ENCODE measurements at places on chromosomes 4 and X.

GRCh38 chrX:8010105-8010504 lies 82.9 kb upstream of the PNPLA4 start:
- no peaks in the 10 kb centered on the region for H3K36me3 ChIP-seq
- H3K27ac ChIP-seq: no peak overlapping the region
- H3K4me3 ChIP-seq: no peak overlapping the region
- DNase-seq: no peak
- no peaks in the 10 kb centered on the region for H3K27me3 ChIP-seq

GRCh38 chr4:19437008-19437407 lies 814.7 kb upstream of the SLIT2 start:
- H3K36me3 ChIP-seq: no peaks in the 10 kb centered on the region
- H3K4me3 ChIP-seq: no peak overlapping the region
- H3K4me1 ChIP-seq: no peaks in the 10 kb centered on the region
- no peak overlapping the region for H3K27ac ChIP-seq

- no peak overlapping the region for H3K4me3 ChIP-seq
- no peaks in the 10 kb centered on the region for H3K4me1 ChIP-seq
- H3K27me3 ChIP-seq: no peaks in the 10 kb centered on the region
- no peak for DNase-seq
- H3K27ac ChIP-seq: no peak overlapping the region
These were observed 205.0 kb upstream of the PDE5A start for GRCh38 chr4:119833611-119834010.

GRCh38 chr4:55670695-55671094 lies 34.6 kb upstream of the NMU start:
- no peak for DNase-seq
- H3K4me1 ChIP-seq: no peaks in the 10 kb centered on the region
- peaks cover 6% of the 10 kb centered on the region for H3K27me3 ChIP-seq
- no peak overlapping the region for H3K27ac ChIP-seq
- H3K36me3 ChIP-seq: no peaks in the 10 kb centered on the region

GRCh38 chrX:153638436-153639176 lies 8.4 kb upstream of the DUSP9 start:
- H3K36me3 ChIP-seq: no peaks in the 10 kb centered on the region
- peaks cover 3% of the 10 kb centered on the region for H3K4me1 ChIP-seq
- DNase-seq: no peak

DNA sequence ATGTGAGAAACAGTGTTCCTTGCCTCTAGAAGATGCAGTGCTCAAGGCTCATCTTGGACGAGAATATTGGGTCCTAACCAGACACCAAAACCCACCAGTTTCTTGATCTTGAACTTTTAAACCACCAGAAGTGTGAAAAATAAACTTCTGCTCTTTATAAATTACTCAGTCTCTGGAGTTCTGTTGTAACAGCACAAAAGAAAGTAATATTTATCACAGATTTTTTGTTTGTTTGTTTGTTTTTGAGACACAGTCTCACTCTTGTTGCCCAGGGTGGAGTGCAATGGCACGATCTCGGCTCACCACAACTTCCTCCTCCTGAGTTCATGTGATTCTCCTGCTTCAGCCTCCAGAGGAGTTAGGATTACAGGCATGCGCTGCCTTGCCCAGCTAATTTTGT lies 371.1 kb upstream of the NDST4 start:
- H3K4me3 ChIP-seq: no peak overlapping the region
- no peak overlapping the region for H3K27ac ChIP-seq
- no peaks in the 10 kb centered on the region for H3K27me3 ChIP-seq
- no peaks in the 10 kb centered on the region for H3K4me1 ChIP-seq
- DNase-seq: no peak

DNA sequence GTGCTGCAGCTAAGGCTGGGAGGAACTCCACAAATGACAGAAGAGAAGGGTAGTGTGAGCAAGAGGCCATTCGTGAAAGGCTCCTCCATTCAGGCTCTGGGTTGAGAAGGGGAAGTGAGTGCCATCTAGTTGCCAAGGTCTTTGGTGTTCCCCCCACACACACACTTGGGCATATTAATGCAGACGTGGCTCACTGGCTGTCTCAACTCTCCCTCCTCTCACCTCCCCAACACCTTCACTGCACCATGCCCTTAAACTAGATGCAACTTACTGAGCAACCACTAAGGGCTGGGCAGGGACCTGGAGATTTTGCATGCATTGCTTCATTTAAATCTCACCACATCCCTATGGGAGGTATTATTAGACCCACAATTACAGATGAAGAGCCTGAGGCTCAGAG lies 8.7 kb downstream of the CLRN2 start:
- no peaks in the 10 kb centered on the region for H3K36me3 ChIP-seq
- H3K27me3 ChIP-seq: peaks cover 15% of the 10 kb centered on the region
- H3K27ac ChIP-seq: no peak overlapping the region
- DNase-seq: no peak
- H3K4me1 ChIP-seq: no peaks in the 10 kb centered on the region
- H3K4me3 ChIP-seq: no peak overlapping the region

GRCh38 chr4:76748649-76749048 lies 149.3 kb downstream of the SOWAHB start:
- no peaks in the 10 kb centered on the region for H3K36me3 ChIP-seq
- peaks cover 27% of the 10 kb centered on the region for H3K4me1 ChIP-seq
- DNase-seq: no peak
- H3K4me3 ChIP-seq: no peak overlapping the region
- no peaks in the 10 kb centered on the region for H3K27me3 ChIP-seq
- H3K27ac ChIP-seq: no peak overlapping the region

DNA sequence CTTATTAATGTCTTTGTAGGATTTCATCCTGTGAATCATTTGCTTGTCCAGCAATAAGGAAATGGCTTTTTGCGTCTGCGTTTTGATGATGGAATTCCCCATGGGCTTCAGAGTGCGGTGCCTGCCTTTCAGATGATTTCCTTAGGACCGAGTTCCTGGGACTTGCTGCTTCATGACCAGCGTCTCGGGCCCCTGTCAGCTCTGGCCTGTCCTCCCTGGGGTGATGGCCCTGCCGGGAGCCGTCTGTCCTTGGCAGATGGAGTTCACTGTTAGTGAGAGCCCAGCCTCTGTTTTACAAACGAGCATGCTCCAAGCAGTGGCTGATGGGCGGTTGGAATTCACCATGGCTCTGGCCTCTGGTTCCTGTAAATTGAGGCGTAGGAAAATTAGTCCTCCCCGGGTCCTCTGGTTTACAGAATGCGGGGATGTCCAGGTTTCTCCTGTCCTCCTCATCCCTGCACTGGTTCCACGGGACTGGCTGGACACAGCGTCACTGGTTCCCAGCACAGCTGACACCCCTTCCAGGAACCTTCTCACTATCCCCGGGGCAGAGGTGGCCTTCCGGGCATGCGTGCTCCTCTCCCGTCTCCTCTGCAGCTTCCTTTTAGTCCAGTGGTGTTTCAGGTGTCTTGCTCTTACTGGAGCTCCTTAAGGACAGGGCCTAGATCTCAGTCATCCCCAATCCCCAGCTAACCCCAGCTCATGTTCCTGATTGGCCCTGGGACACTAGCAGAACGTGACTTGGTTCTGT lies 34.9 kb downstream of the TBC1D14 start:
- H3K27ac ChIP-seq: no peak overlapping the region
- DNase-seq: no peak
- peaks cover 22% of the 10 kb centered on the region for H3K4me1 ChIP-seq
- H3K36me3 ChIP-seq: no peaks in the 10 kb centered on the region
- no peak overlapping the region for H3K4me3 ChIP-seq
- no peaks in the 10 kb centered on the region for H3K27me3 ChIP-seq

DNA sequence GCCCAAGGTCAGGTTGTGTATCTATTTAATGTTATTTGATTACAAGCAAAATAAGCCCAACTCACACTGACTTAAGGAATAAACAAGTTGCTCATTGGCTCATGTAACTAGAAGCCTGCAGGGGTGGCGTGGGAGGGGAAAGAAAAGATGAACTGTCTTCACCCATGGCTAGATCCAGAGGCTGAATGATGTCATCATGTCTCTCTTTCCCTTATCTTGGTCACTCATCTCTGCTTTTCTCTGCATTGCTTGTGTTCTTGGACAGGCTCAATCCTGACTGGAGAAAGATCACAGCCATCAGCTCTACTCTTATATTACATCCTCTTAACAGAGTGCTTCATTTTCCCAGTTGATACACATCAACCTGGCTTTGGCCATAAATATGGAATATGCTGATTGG lies 290.0 kb upstream of the DIAPH2 start:
- H3K4me3 ChIP-seq: no peak overlapping the region
- DNase-seq: no peak
- H3K27me3 ChIP-seq: no peaks in the 10 kb centered on the region
- no peaks in the 10 kb centered on the region for H3K36me3 ChIP-seq

- H3K4me1 ChIP-seq: no peaks in the 10 kb centered on the region
- no peak overlapping the region for H3K4me3 ChIP-seq
- no peak for DNase-seq
- H3K27ac ChIP-seq: no peak overlapping the region
- no peaks in the 10 kb centered on the region for H3K27me3 ChIP-seq
These were observed 73.1 kb downstream of the HMGB2 start for GRCh38 chr4:173261052-173261451.

GRCh38 chr4:65071564-65071963 lies 598.7 kb downstream of the EPHA5 start:
- no peaks in the 10 kb centered on the region for H3K27me3 ChIP-seq
- peaks cover 9% of the 10 kb centered on the region for H3K4me1 ChIP-seq
- no peaks in the 10 kb centered on the region for H3K36me3 ChIP-seq
- no peak overlapping the region for H3K27ac ChIP-seq
- DNase-seq: peak; percentile 44
- no peak overlapping the region for H3K4me3 ChIP-seq

- H3K4me3 ChIP-seq: no peak overlapping the region
- no peaks in the 10 kb centered on the region for H3K27me3 ChIP-seq
- H3K4me1 ChIP-seq: no peaks in the 10 kb centered on the region
These were observed 47.2 kb downstream of the SLC34A2 start for GRCh38 chr4:25702848-25703247.

- no peaks in the 10 kb centered on the region for H3K4me1 ChIP-seq
- DNase-seq: no peak
- no peaks in the 10 kb centered on the region for H3K27me3 ChIP-seq
- no peaks in the 10 kb centered on the region for H3K36me3 ChIP-seq
- H3K27ac ChIP-seq: no peak overlapping the region
These were observed 66.8 kb upstream of the PLS3 start for GRCh38 chrX:115494161-115494560.

DNA sequence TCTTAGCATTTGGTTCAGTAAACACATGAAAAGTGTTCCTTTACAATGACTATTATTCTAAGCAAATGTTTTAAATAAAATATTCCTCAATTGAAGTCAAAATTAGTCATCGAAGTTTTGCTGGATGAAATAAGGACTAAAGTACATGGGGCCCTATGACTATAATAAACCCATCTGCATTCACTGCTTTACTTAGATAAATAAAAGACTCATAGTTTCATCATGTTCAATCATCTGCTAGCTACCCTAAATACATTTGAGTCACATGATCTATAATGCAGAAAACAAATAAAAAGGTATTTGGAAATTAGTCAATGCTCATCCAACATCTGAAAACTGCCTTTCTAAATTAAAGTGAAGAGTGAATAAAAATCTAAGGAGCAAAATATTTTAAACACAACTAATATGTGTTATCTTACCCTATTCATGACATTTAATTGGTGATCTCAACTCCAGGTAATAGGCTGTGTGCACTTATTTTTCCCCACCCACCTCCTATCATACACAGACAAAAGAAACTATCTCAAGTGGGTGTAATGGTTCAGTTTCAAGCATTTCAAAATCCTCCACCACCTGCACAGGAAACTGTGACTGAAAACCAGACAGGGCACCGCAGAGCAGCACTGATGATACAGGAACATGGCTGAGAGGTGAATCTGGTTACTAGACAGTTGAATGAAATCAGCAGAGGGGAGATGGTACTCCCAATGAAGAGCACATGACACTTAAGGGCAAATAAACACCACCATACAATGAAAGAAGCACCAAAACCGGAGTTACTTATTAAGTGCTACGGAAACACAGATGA lies 78.6 kb downstream of the CAMK2D start:
- peaks cover 27% of the 10 kb centered on the region for H3K4me1 ChIP-seq
- no peak overlapping the region for H3K4me3 ChIP-seq
- peaks cover 4% of the 10 kb centered on the region for H3K36me3 ChIP-seq
- DNase-seq: peak; percentile 66
- no peaks in the 10 kb centered on the region for H3K27me3 ChIP-seq
- peak overlapping the region; percentile 63 for H3K27ac ChIP-seq

- no peaks in the 10 kb centered on the region for H3K4me1 ChIP-seq
- no peak for DNase-seq
- no peaks in the 10 kb centered on the region for H3K27me3 ChIP-seq
- no peak overlapping the region for H3K4me3 ChIP-seq
- H3K27ac ChIP-seq: no peak overlapping the region
These were observed 50.4 kb downstream of the CCDC160 start for GRCh38 chrX:134287346-134287745.

DNA sequence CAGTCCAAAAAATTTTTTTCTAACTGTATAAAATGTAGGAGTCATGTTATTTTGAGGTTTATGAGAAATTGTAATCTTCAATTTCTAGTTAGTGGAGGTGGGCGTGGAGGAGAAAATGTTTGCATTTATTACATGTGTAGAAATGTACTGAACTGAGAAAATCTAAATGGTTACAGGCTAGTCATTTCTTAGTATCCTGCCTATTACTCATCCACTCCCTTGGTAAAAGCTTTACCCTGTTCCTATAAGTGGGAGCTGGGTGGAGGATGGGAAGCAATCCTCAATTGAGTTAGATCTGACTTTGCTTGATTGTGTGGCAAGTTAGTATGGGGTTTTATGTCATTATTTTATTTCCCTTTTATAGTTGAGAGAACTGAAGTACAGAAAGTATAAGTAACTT lies 73.8 kb downstream of the POLA1 start:
- H3K4me3 ChIP-seq: no peak overlapping the region
- H3K27me3 ChIP-seq: no peaks in the 10 kb centered on the region
- no peak overlapping the region for H3K27ac ChIP-seq

DNA sequence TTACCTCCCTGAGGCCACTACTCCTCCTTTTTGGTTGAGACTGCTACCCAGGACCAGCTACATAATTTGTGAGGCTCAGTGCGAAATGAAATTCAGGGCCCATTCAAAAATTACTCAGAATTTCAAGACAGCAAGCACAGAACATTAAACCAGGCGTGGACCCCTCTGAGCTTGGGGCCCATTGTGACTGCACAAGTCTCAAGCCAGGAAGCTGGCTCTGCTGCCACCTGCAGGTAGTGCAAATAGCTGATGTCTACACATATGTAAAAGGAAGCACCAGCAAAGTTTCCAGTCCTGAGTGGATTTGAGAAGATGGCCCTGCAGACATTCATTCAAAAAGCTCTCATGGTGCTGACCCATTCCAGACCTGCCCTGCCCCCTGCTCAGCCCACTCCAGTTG lies 213.4 kb upstream of the LNX1 start:
- DNase-seq: no peak
- no peaks in the 10 kb centered on the region for H3K36me3 ChIP-seq
- H3K4me1 ChIP-seq: no peaks in the 10 kb centered on the region
- no peak overlapping the region for H3K4me3 ChIP-seq

DNA sequence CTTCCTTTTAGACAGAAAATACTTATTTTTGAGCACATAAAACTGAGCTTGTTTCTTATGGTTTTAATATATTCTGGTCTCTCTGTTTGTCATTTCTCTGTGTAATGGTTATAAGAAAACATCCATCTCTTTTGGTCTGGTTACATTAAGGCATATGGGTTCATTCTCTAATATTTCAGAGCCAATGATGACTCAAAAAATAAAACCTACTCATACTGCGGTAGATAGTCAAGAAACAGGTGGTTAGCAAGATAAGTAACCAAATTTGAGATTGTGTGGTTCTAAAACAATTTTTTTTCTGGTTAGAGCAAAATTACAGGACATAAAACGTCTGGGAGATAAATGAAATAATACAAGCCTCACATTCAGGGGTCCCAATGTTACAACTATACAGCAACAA lies 654.5 kb downstream of the STIM2 start:
- DNase-seq: peak; percentile 39
- H3K4me3 ChIP-seq: no peak overlapping the region
- no peaks in the 10 kb centered on the region for H3K36me3 ChIP-seq
- H3K27me3 ChIP-seq: no peaks in the 10 kb centered on the region
- H3K4me1 ChIP-seq: no peaks in the 10 kb centered on the region

Measured in astrocyte (in vitro differentiated cells and primary cell).